Mesothelial cell of epicardium (in vitro differentiated cells): ENCODE measurements at places on chromosomes 1 and 21.
A peak's percentile ranks its signal among the peaks of the same experiment; 100 is the strongest.

GRCh38 chr1:150875197-150876118 lies 941 bp downstream of the ARNT start:
- DNase-seq: no peak

DNA sequence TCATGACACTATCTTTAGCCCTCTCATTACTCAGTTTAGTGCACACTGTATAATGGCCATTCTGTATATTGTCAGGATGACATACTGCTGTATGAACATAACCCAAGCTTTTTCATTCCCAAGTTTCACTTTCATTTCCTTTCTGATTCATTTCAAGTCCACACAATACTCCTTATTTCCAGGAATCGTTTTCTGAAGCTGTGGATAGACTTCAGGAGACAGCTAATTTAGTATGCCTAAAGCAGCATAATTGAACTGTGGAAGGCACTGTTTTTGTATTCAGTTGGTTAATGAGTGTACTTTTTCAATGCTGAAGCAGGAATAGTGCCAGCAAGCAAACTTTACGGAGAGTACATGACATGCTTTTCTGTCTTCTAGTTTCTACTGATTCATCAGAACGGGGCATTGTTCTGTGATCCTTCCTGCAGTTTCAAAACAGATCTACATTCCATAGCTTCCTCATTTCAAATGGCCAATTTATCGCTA lies 578.5 kb upstream of the ZP4 start:
- no peak for DNase-seq

DNA sequence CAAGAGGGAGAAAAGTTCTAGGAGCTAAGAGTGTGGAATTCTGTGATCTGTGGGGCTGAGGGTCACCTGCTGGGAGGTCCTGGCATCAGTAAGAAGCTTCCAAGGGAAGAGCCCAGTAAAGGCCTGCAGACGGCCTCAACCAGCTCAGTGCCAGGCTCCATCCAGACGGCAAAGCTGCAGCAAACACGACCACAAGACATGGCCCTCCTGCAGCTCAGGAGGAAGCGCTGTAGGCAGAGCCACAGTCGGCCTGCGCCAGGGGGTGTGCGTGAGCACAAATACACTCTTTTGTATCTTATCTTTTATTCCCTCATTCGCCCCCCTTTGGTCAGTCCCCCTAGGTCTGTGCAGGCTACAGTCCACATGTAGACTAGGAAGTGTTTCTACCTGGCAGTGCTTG lies 13.4 kb downstream of the C1orf174 start:
- DNase-seq: no peak

GRCh38 chr1:160745551-160745950 lies 6.5 kb downstream of the SLAMF7 start:
- DNase-seq: no peak

DNA sequence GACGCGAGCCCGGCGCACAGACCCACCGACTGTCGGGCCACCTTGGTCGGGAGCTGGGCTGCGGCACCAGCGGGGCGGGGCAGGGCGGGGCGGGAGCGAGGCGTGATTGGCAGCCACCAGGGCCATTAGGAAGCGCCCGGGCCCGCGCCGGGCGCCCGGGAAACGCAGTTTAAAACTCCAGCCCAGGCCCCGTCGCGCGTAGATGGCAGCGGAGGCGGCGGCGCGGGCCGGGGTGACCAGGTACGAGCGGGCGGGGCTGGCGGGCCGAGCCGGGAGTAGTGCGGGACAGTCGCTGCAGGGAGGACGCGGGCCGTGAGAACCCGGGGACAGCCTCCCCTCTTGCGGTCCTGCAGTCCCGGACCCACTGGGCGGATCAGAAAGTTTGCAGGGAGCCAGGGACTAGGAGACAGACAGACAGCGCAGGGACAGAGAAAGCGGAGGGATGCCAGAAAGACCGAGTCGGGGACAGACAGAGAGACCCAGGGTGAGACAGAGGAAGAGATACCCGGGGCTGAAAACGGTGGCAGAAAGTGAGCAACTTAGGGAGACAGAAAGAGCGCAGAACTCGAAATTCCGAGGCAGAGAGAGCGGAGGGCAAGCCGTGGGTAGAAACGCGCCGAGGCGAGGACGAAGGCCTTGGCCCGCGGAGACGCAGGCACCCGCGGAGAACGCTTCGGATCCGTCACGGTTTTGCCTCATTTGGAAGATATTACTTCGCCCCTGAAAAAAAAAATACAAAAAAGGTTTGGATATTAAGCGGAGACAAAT lies at the start of gene DMBX1:
DMBX1 (plus strand) TSS at position 199 of the 768 bp plus-strand sequence. CDS start 17,175 bp downstream, outside the sequence.
- no peak for DNase-seq

- DNase-seq: no peak
Measured at GRCh38 chr1:36358514-36359084, 27.1 kb downstream of the STK40 start.

GRCh38 chr21:36861595-36862323 lies 104.7 kb downstream of the HLCS start:
- no peak for DNase-seq

DNA sequence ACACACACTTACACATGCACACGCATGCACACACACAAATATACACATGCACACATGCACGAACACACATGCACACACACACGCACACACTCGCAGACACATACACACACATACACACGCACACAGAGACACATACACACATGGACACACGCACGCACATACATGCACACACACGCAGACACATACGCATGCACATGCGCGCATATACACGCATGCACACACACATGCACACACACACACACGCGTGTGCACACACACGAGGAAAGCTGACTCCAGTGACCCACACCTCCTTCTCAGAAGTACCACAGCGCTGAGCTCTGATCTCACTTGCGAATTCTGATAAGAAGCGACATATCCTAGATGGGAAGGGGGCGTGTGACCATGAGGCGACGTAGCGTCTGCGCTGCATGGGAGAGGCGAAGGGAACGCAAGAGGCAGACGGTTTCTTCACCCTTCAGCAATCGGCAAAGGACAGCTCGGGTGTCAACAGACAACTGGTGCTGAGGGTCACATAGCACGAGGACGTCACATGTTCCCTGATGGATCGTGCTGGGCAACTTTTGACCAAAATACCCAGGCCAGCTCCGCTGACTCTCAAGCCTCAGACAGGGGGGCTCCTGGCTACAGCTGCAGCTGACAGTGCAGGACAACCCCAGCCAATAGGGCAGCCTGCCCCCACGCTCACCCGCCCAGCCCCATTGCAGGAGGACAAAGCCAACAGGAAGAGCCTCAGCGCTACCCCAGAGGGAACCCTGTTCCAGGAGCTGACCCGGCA lies 16.0 kb upstream of the PDE9A start:
- no peak for DNase-seq

DNA sequence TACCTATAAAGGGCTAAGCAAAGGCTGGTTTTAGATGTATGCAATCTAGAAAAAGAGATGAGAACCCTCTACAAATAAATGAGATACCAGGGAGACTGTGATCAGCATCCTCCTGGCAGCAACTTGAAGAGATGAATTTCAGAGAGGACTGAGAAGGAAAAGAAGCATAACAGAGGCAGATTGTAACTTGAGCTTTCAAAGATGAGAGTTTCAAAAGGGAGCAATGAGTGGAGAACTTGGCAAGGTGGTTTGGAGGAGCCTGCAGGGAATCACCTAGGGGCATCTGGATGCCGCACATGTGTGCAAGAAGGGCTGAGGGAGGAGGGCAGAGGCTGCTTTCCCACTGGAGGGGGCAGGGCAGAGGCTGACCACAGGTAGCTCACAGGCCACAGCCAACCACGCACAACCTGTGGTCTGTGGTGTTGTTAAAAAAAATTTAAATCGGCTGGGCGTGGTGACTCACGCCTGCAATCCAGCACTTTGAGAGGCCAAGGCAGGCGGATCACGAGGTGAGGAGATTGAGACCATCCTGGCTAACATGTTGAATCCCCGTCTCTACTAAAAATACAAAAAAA lies 50.2 kb downstream of the PCNX2 start:
- DNase-seq: no peak

- no peak for DNase-seq
Measured at GRCh38 chr1:182752077-182752988, 37.2 kb upstream of the NPL start.

DNA sequence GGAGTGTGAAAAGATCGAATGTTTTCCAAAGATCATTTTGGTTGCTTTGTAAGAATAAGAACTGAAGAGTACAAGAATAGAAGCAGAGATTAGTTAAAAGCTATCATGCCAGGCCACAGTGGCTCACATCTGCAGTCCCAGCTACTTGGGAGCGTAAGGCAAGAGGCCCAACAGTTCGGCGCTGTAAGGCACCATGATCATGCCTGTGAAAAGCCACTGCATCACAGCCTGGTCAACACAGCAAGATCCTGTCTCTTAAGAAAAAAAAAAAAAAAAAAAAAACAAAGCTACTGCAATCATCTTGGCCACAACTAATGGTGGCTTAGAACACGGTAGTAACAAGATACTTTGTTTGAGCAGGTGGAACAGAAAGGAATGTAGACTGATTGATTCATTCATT lies 116.2 kb downstream of the EIF4G3 start:
- DNase-seq: no peak

DNA sequence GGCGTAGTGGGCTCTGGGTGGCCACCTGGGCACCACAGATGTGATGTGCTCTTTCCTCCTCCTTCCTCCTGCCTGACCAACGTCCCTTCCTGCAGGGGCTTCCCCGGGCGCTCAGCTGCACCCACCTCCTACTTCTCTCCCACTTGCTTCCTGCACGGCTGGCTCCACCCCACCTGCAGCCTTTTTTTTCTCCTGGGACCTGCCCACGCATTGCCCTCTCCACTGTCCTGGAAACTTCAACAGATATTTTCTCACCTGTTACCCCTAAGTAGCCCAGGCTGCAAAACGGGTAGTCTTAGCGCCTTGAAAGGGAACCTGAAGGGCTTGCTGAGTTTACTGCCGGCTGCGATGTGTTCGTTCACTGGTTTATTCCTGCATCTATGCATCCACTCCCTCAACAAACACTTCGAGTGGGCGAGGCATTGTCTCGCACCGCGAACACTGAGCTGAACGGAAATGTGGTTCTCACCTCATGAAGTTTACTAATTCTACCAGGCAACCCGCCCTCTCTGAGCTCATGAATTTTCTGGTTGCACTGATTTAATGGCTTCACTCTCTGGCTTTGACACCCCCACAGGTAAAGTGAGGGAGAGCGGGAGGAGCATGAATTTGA lies 23.6 kb downstream of the ZBTB18 start:
- no peak for DNase-seq

- no peak for DNase-seq
Measured at GRCh38 chr1:38680801-38681510, 178.6 kb downstream of the RRAGC start.

GRCh38 chr1:205593967-205594366 lies 37.8 kb downstream of the ELK4 start:
- DNase-seq: no peak

DNA sequence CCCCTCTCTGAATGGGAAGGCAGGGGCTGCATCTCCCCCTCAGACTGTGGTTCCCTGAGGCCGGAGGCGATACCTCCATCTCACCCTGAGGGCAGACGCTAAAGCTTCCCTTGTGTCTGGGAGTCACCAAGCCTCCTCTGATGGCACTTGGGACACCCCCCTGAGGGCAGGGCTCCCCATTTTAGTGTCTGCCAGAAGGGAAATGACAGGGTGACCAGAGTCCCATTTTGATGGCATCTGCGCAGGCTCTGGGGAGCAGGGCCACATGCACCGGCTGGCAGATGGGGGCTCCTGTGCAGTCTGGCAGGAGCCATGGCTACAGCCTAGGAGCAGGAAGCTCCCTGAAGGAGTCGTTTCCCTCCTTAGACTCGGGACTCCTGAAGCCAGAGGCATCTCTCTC lies 1.7 kb downstream of the S100A2 start:
- no peak for DNase-seq

DNA sequence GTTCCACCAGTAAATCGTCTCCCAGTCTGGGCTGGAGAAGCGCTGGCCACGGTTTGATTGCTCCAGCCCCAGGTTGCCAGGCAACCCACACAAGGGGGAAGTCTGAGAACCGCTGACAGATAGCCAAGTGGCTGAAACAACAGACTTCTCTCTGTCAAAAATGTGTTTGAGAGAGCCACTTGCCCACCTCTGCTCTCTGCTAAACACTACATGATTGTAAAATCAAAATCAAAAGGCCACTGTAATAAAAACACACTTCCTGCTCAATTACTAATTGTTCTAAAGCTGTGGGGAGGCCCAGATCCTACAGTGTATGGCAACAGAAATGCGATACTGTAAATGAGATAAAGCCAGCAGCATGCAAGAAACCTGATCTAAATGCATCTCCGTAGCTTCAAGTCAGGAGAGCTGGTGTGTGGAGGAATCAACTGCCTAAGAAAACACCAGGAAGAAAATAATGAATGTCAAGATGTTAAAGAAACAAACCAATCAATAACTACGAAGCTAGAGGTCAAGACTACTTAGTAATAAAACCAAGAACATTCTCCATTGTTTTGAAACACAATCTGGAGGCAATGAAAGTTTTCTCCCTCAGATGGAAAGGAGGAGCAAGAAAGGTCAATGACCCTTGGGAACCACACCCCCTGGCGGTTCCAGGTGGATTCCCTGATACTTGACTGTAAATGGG lies 121.2 kb downstream of the SLC45A1 start:
- peak; percentile 61 for DNase-seq
